ENCODE measurements at places on chromosomes 4 and X. TPM values are rescaled to one million over a fixed set of nuclear protein-coding genes. Genes with fewer than 3 reads are reported as not detected.
A peak's percentile ranks its signal among the peaks of the same experiment; 100 is the strongest.

GRCh38 chr4:104866809-104867208 is 279.9 kb upstream of the TET2 start:
- no peak for DNase-seq

DNA sequence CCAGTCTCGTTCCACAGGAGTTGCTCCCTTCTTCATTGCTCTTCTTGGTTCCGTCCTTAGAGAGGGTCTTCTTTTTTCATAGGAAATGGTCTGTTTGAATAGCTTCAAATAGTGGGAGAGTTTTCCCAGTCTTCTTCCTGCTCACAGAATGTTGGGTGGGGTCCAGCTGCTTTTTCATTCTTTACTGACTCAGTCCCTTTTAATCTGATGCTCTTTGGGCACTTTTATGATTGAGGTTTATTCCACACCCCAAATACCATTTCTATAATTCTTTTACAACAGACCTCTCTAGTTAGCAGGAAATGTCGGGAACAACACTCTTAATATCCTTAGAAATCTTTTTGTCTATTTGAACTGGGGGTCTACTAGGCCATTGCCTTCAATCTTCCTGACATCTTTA is 239.5 kb downstream of the PRDM5 start:
- DNase-seq: no peak

DNA sequence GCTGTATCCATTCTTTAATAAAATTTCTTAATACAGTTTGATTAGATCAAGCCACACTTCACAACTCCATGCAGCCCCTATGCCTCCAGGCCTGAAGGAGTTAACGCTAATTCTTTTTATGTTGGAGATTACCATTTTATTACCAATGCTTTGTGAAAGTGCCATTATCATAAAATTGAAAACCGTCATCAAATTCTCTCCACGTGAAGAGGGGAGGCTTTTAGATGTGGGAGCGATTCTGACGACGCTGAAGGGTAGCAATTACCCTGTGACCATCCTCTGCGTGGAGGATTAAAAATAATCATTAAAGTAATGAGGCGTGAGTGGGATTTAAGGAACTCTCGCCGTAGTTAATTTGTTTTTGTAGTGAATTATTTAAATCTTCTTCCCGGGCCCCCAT is 278.8 kb downstream of the CRLF2 start:
- no peak for DNase-seq

Gene TLR6
- polyA plus RNA-seq: 5.9 TPM

- no peak for DNase-seq
These were observed 80.2 kb downstream of the GRIA2 start for GRCh38 chr4:157300701-157301100.

Gene LUZP4
- polyA plus RNA-seq: not detected

DNA sequence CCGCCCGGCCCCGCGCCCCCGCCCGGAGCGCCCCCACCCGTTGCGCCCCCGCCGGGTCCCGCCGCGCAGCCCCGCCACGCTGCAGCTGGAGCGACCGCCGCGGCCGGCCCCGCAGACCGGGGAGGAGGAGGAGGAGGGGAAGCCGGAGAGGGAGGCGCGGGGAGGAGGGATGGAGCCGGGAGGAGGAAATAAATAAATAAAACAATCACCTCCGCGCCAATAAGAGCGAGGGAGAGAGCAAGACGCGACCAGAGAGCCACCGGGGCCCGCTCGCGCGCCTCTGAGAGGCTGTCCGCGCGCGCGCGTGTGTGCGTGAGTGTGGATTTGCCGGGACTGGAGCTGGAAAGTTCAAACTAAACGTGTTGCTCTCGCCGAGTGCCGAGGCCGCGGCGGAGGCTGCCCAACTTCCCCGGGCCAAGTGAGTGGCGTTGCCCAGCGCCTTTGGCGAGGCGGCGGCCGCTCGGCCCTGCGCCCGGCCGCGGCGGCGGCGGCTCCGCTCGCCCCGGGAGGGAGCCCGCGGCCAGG is 2184.4 kb upstream of the TENM3 start:
- DNase-seq: peak; percentile 39

Gene TRAM1L1
- polyA plus RNA-seq: 1.4 TPM

Gene HMGN5
- polyA plus RNA-seq: 3.9 TPM

Gene SMARCA1
- polyA plus RNA-seq: 71.8 TPM

DNA sequence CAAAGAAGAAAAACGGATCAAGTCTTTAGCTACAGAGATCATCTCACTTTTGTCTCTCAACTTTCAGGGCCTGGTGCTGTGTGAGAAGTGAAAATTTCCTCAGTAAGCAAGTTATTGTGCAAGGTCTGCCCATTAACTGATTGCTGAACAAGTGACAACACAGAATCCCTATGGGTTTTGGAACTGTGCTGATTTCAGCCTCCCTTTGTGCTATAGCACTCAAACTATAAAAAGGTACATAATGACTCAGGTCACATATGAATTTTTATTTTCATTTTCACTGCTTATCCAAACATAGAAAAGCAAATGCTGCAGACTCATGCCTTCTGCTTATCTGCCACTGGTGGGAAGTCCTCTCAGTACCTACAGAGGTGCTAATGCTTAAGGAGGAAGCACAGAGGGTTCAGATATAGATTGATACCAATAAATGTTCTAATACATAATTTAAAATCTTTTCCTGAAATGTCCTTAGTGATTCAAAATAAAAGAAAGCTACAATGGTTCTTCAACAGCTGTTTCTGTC is 576.2 kb upstream of the CT83 start:
- no peak for DNase-seq

DNA sequence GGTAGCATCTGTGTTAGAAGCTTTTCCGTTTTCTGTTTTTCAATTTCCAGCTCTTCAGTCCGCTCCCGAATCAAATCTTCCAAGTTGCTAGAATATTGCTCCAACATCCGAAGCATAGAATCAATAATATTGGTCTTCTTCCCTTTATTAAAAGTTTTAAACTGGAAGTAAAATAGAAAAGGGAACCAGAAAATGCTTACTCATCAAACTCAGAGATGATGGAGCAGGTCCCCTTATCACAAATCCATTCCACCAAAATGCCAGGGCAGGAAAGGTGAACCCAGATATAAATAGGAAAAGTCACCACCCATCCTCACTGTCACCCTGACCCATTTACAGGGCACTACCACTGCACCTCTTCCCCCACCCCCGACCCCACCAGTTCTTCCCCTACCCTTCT is 89.0 kb downstream of the GUCY2F start:
- no peak for DNase-seq

DNA sequence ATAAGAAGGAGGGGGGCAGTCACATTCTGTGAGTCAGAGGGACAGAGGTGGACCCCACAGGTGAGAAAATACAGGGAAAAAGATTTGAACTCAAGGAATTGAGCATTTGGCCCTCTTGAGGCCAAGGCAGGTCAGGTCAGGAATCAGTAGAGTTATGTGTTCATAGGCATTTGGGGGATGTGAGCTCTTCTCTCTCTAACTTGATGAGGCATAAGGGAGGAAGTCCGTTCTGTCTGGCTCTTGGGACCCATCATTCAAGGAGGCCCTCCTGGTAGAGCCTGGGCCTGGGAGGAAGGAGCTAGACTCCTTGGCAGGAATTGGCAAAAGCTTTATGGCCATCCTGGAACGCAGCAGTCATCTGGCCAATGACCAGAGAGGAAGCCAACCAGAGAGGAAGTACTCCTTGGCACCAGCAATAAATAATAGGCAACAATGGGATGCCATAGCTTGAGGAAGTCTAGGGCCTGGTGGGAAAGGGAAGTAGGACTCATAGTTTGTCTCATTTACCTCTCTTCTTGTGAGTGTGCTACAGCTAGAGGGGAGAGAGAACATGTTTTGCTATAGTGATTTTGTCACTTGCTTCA is 53.0 kb downstream of the MSN start:
- DNase-seq: no peak

Gene FGF13
- not detected for polyA plus RNA-seq

Gene NDST3
- not detected for polyA plus RNA-seq

- DNase-seq: no peak
These were observed 67.0 kb upstream of the MSX1 start for GRCh38 chr4:4792466-4792865.

Gene PPP1R2C
- not detected for polyA plus RNA-seq
